Activated naive CD4-positive, alpha-beta T cell treated with anti-CD3 and anti-CD28 coated beads for 36 hours (primary cell): ENCODE measurements at places on chromosomes 1 and 21.

- no peak for DNase-seq
Observed at GRCh38 chr1:1596493-1597274, 3.3 kb downstream of the FNDC10 start.

GRCh38 chr1:168664069-168664834 is 64.8 kb downstream of the DPT start:
- DNase-seq = no peak

- no peak for DNase-seq
Observed at GRCh38 chr1:237838904-237839534, 51.7 kb downstream of the ZP4 start.

GRCh38 chr1:179107706-179108629 is 26.1 kb downstream of the TOR3A start:
- DNase-seq = no peak

GRCh38 chr1:95145493-95145892 is 28.3 kb downstream of the TLCD4 start:
- DNase-seq = no peak

DNA sequence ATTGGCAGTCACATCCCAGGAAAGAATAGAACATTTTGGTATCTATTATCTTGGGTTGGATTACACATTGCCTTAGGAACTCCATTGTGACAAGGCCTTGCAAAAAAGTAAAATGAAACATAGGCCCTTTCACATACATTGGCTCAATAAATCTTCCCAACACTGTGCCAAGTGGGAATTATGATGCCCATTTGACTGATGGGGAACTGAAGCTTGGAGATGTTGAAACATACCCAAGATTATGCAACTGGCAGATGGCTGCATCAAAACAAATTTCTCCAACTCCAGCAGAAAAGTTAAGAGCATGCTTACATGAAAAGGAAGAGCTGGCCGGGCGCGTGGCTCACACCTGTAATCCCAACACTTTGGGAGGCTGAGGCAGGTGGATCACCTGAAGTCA is 26.9 kb downstream of the PLEKHO1 start:
- DNase-seq = no peak

- DNase-seq = no peak
Observed at GRCh38 chr1:186671136-186671825, 8.9 kb downstream of the PTGS2 start.

GRCh38 chr1:7432102-7432899 is 338.8 kb upstream of the VAMP3 start:
- DNase-seq = no peak

GRCh38 chr1:209838537-209838936 is 10.8 kb downstream of the UTP25 start:
- DNase-seq = no peak

GRCh38 chr1:98761219-98761865 is 99.8 kb downstream of the SNX7 start:
- no peak for DNase-seq

GRCh38 chr1:35449334-35450008 is 107.7 kb downstream of the KIAA0319L start:
- no peak for DNase-seq

- DNase-seq = no peak
Observed at GRCh38 chr1:61556631-61557030, 168.3 kb downstream of the TM2D1 start.

DNA sequence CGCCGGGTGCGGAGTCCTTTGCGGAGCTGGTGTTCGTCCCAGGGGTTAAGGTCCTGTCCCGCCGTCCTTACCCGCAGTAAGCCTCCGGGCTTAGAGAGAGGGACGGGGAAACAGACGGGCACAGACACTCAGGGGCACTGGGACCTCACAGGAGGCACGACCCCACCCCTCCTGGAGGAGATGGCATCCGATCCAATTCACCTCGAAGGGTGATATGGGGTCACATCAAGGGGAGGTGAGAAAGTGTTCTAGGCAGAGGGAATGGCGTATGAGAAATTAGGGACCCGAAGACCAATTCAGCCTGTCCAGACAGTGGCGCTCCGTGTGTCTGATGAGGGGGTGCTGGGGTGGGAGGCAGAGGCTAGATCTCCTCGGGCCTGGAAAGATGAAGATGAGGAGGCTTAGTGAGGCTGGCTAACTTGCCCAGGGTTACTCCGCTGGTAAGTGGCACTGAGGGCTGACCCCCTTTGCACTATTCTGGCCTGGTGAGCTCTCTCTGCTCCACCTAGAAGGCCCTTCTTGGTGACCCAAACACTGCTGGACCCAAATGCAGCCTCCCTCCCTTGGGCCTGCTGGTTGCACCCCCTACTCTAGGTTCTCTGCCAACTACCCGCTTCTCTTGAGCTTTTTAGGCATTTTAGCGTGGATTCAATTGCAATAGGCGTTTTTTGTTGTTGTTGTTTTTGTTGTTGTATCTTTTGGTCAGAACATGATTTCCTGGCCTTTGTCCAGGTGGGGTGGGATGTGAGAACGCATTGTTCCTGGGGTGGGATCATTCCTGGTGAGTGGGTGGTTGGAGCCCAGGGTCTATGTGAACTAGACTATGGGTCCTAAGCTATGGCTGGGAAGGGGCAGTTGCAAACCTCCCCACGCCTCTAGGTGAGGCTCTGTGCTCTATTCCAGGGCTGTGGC is 12.3 kb downstream of the BTBD19 start:
- no peak for DNase-seq

DNA sequence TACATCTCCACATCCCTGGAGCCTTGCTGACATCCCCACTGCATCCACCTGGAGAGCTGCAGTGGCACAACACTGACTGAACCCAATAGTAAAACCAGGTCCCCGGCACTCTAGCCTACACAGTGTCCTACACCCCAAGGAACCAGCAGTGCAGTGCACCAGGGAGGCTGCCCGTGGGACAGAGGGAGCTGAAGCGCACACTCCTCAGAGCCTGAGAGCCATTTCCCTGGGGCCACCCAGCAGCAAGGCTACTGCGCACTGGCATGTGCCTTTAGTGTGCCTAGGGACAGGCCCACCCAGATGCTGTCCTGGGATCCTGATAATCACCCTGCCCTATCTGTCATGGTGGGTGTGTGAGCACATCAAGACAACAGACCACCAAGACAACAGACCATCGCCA is 31.9 kb downstream of the NSL1 start:
- no peak for DNase-seq

DNA sequence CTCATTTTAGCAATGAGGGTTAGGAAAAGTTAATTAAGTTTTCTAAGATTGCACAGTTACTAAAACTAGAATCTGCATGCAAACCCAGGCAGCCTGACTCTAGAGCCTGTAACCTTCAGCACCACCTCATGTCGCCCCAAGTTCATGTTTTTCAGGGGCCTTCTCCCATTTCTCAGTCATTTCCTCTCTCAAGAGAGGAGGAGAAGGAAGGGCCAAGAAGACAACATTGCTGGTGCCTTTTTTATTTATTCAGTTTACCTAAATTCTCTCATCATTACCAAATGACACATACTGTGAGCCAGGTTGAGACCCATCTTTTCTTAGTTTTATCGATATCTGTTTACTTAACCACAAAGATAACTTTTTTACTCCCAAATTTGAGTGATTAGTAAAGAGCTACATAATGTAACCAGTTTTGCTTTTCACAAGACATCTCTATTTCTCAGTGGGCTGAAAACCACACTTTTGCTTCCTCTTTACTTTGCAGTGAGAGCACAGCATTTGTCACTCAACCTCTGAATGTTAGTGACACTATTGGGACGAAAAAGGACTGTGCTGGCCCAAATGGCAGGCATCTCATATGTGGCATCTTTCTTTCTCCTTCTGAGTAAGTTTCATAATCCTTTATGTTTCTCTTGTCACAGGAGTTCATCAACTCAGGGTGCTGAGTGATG is at the start of gene CD101:
Gene CD101 (plus strand): TSS at position 507 of the 674 bp plus-strand sequence. CDS start 58 bp downstream, at position 565.
- peak; percentile 72 for DNase-seq

- no peak for DNase-seq
Observed at GRCh38 chr1:157113106-157113505, 13.5 kb upstream of the ETV3L start.

- DNase-seq = no peak
Observed at GRCh38 chr1:232556351-232556750, 73.6 kb downstream of the SIPA1L2 start.

DNA sequence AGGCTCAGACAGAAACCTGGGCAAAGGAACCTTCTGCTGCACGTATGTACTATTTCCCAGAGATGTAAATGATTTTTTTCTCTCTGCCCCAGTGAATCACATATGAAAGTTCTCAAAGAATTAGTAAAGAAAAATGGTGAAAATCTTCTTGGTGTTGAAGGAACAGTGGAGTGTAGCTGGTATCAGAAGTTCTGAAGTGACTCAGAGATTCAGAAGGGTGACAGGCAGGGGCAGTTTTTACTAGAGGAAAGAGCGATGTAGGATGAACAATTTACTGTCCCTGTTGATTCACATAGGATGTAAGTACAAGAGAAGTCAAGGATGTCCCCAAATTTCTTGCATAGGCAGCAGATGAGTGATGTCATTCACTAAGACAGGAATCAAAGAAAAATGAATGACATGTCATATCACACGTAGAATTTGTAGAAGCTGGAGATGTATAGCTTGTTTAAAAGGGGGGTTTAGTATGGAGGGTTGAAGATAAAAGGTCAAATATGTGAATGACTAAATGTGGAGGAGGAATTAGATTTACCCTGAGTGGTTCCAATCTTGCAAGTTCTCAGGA is 26.4 kb downstream of the WLS start:
- DNase-seq = no peak

DNA sequence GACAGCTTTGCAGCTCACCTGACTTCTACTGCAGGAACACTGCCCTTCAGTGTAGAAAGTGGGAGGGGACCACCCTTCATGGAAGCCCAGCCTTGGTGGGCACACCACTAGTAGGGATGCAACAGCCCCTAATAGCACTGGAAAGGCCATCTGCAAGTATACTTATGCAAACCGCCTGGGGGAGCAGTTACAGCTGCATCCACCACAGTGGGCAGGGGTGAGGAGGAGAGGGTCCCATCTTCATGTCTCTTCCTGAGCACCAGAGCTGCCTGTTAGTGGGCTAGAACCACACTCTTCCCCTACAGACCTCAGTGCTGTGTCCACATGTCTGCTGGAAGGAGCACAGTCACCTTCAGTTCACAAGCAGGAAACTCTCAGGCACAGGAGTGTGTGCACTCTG is 66.2 kb upstream of the LHX8 start:
- DNase-seq = no peak

DNA sequence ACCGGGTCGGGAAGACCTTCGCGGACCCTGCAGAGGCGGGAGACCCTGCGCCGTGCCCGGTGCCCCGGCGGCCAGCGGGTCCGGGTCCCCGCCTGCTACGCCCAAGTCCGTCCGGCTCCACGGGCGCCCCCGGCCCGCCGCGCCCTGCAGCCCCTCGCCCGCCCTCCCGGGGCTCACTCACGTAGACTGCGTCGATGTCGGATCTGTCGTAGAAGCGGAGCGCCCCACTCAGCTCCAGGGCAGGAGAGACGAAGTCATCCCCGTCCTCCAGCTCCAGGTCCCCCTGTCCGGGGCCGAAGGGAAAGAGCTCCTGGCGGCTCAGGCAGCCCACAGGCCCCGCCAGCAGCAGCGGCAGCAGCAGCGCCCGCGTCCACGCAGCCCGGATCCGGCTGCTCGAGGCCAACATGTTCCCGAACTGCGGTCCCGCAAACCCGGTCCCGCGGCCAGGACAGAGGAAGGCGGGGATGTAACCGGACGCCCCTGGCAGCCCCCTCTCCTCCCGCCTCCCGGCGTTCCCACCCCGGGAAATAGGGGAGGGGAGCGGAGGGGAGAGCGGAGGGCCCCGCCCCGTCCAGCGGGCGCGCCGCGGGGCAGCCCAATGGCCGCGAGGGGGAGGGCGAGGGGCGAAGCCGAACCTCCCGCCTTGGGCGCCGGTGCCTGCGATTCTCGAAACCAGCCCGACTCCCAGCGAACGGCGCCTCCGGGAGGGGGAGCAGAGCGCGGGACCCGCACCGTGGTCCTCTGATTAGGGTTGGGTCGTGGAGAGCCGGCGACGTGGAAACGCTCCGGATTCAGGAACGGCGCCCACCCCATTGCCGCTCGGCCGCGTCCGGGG is at the start of gene NID1:
Gene NID1 (minus strand): TSS at position 417 of the 835 bp plus-strand sequence. CDS start 11 bp downstream, at position 406.
- DNase-seq = peak; percentile 25

DNA sequence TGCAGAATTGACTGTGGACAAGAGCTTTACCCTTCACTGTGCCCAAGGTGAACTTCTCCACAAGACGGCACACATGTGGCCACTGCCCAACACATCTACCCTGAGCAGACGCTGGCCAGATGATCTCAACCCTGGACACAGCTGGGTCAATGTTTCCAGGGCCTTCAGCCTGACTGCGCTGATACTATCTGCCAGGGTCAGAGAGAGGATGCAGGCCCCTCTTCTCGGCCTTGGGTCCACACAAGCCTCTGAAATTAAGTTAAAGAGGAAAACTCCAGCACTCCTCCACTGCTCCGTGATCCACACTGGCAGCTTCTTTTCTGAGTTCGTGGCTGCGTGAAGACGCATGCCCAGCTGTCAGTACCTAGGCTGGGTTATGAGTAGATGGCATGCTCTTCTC is 58.1 kb downstream of the GLIS1 start:
- no peak for DNase-seq

DNA sequence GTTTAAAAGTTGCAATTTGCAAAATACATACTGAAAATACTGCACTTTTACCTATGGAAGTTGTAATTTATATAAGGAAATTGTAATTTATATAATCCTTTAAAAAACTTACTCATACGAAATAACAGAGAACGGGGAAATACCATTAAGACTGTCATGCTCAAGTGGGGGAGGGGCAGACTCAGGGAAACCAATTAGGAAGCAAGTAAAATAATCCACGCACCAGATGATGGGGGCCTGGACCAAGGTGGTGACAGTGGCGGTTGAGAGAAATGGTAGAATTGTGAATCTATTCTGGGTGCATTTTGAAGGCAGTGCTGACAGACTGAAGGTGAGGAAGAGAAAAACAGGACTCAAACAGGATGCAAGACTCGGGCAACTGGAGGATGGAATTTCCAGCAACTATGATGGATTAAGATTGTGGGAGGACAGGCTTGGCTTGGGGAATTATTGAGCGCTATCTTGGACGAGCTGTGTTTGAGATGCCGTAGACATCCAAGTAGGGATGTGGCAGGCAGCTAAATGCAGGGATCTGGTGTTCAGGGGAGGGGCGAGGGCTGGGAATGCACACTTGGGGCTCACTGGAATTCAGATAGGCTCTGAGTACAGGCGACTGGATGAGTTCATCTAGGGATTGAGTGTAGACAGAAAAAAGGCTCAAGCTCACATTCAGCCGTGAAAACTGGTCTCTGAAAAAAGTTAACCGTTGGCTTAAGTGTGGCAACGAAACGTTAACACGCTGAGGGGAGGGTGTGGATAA is 977 bp downstream of the LCA5L start:
- DNase-seq = peak; percentile 11

DNA sequence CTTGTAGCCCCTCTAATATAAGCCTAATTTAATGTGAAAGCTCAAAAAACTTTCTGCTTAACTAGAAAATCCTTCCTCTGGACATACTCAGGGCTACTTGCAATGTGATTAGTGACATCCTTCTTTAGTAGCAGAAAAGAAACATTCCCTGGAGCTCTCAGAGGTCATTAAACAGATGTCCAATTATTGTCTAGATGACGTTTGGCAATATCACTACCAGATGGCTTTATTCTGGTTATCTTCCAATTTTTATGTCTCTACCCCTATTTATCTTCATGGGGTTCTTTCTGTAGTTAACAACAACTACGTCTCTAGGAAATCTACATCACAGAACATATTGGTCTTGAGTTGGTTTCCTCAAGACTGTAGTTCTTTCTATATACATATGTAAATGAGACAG is 44.2 kb downstream of the CTH start:
- no peak for DNase-seq
